Fibroblast of lung (primary cell): ENCODE measurements at places on chromosomes 4 and X.

DNA sequence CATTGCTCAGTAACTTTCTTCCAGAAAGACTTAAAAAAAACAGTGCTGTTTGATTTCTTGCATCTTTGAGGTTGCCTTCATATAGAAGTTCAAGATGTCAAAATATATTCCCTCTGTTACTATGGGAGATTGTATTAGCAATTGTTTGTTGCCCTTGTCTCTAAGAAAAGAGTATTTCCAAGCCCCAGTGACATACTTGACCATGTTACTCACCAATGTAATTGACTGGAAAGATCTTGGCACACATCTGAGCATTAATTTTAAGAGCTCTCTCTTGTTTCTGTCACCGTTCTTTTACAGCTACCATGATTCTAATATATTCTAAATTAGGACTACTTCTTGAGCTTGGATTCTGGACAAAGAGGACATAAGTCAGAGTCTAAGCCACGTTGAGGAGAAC lies 902.7 kb upstream of the EPHA5 start:
- no peaks in the 10 kb centered on the region for H3K27me3 ChIP-seq
- H3K4me1 ChIP-seq: no peaks in the 10 kb centered on the region
- no peak overlapping the region for H3K27ac ChIP-seq
- DNase-seq: peak; percentile 97
- no peak overlapping the region for H3K4me3 ChIP-seq

DNA sequence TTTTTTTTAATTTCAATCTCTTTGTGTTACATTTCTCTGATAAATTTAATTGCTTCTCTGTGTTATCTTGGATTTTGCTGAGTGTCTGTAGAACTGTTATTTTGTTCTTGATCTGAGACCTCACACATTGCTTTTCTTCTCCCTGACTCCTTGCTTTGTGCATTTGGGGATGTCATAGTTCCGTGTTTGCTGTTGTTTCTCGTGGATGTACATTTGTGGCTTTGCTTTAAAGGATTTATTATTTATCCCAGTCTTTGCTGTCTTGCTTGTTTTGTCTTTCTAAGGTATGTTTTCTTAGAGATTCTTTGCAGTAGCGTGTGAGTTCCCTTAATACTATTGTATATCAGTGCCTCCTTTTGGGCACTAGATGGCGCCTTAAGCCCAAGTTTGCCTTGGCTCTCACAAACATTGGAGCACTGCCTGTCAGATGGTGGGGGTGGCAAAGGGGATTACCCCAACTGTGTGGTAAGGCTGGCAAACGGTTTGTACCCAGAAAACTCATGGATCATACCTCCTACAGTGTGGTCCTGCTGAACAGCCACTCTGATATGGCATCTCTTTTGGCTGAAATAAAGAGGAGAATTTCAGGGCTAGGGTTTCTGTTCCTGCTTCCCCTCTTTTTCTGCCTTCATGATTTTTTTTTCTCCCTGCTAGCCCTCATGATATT lies 96.4 kb downstream of the PGRMC2 start:
- H3K4me1 ChIP-seq: no peaks in the 10 kb centered on the region
- no peaks in the 10 kb centered on the region for H3K27me3 ChIP-seq
- H3K36me3 ChIP-seq: no peaks in the 10 kb centered on the region
- H3K27ac ChIP-seq: no peak overlapping the region

DNA sequence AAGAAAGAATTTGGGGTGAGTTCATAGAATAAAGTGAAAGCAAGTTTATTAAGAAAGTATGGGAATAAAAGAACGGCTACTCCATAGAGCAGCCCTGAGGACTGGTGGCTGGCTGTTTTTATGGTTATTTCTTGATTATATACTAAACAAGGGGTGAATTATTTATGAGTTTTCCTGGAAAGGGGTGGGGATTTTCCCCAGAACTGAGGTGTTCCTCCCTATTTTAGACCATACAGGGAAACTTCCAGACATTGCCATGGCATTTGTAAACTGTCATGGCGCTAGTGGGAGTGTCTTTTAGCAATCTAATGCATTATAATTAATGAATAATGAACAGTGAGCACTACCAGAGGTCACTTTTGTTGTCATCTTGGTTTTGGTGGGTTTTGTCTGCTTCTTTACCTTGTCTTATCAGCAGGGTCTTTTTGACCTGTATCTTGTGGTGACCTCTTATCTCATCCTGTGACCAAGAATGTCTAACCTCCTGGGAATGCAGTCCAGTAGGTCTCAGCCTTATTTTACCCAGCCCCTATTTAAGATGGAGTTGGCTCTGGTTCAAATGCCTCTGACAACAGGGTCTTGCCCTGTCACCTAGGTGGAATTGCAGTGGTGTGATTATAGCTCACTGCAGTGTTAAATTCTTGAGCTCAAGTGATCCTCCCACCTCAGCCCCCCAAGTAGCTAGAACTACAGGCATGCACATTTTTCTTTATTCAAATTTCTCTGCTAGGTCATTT lies 27.1 kb downstream of the RAPGEF2 start:
- no peak overlapping the region for H3K27ac ChIP-seq
- no peaks in the 10 kb centered on the region for H3K4me1 ChIP-seq
- DNase-seq: no peak
- no peak overlapping the region for H3K4me3 ChIP-seq
- no peaks in the 10 kb centered on the region for H3K36me3 ChIP-seq

DNA sequence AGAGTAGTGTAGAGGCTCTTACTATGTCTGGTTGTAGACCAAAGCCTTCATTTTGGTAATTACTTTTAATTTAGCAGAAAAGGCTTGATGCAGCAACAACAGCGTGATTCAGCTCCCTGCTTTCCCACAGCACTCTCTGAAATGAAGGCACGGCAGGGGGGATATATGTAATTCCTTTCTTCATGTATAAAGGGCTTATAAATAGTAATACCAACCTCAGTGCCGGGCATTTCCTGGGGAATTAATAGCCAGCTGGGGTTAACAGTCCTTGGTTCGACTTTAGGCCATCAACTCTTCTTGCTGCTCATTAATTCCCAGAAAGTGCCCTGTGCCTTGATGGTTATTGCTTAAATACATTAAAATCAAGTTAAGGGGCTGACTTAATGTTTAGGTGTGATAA lies 669.0 kb downstream of the ZNF674 start:
- peaks cover 5% of the 10 kb centered on the region for H3K27me3 ChIP-seq
- no peak overlapping the region for H3K27ac ChIP-seq
- DNase-seq: no peak
- no peak overlapping the region for H3K4me3 ChIP-seq

- no peaks in the 10 kb centered on the region for H3K27me3 ChIP-seq
- H3K4me3 ChIP-seq: no peak overlapping the region
- no peak overlapping the region for H3K27ac ChIP-seq
- no peaks in the 10 kb centered on the region for H3K36me3 ChIP-seq
- H3K4me1 ChIP-seq: no peaks in the 10 kb centered on the region
These were observed 29.3 kb downstream of the NPY1R start for GRCh38 chr4:163303069-163303468.

GRCh38 chr4:185782523-185782922 lies 29.5 kb downstream of the SORBS2 start:
- H3K27me3 ChIP-seq: no peaks in the 10 kb centered on the region
- H3K36me3 ChIP-seq: no peaks in the 10 kb centered on the region
- H3K4me3 ChIP-seq: no peak overlapping the region
- H3K27ac ChIP-seq: no peak overlapping the region

- DNase-seq: no peak
- no peak overlapping the region for H3K4me3 ChIP-seq
- H3K27me3 ChIP-seq: no peaks in the 10 kb centered on the region
- no peak overlapping the region for H3K27ac ChIP-seq
- no peaks in the 10 kb centered on the region for H3K4me1 ChIP-seq
These were observed 608.3 kb upstream of the PCDH10 start for GRCh38 chr4:132540797-132541196.

DNA sequence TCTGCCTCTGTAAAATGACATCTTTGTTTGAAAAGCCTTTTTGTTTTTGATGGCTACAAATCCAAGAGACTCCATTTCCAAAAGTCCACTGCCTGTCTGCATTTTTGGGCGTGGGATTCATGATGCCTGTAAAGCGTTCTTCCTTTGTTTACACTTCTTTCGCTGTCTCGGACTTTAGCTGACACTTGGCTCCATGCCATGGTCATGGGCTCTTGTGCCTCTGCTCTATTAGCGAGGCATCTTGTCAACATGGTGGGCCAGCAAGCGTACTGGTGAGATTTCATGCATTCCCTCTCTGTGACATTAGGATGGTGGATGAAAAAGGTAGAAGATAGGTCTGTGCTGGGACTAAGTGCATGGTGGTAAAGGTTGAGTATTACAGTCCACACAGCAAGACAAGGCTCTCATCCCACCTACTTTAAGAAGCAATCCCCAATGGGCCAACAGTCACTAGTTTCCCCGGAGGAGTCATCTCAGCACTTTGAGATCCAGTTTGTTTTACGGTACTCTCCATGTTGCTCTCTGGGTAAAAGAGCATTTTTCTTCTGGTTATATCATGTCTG lies 298.2 kb upstream of the KLF3 start:
- H3K4me1 ChIP-seq: no peaks in the 10 kb centered on the region
- DNase-seq: no peak
- no peaks in the 10 kb centered on the region for H3K36me3 ChIP-seq
- no peak overlapping the region for H3K27ac ChIP-seq

GRCh38 chr4:945274-946102 lies 13.2 kb downstream of the TMEM175 start:
- H3K36me3 ChIP-seq: no peaks in the 10 kb centered on the region
- no peaks in the 10 kb centered on the region for H3K27me3 ChIP-seq
- no peak overlapping the region for H3K4me3 ChIP-seq
- no peaks in the 10 kb centered on the region for H3K4me1 ChIP-seq
- H3K27ac ChIP-seq: no peak overlapping the region

DNA sequence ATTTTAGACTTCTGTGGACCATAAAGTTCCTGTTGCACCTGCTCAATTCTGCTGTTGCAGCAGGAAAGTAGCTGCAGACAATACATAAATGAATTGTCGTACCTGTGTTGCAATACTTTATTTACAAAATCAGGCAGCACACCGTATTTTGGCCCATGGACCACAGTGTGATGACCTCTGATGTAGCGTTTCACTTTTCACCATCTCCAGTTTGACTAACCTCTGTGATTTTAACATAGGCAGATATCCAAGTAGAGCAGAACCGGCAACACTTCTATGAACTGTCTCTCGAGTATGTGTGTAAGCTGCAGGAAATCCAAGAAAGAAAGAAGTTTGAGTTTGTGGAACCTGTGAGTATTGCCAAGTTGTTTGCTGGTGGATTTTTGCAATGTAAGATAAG lies 132.7 kb downstream of the ARHGAP10 start:
- H3K4me1 ChIP-seq: peaks cover 14% of the 10 kb centered on the region
- no peak overlapping the region for H3K27ac ChIP-seq
- DNase-seq: peak; percentile 18
- no peaks in the 10 kb centered on the region for H3K27me3 ChIP-seq
- H3K4me3 ChIP-seq: no peak overlapping the region

GRCh38 chr4:6475492-6476020 lies 3.1 kb upstream of the PPP2R2C start:
- DNase-seq: no peak
- no peak overlapping the region for H3K27ac ChIP-seq
- H3K36me3 ChIP-seq: no peaks in the 10 kb centered on the region
- H3K4me1 ChIP-seq: no peaks in the 10 kb centered on the region
- no peak overlapping the region for H3K4me3 ChIP-seq

DNA sequence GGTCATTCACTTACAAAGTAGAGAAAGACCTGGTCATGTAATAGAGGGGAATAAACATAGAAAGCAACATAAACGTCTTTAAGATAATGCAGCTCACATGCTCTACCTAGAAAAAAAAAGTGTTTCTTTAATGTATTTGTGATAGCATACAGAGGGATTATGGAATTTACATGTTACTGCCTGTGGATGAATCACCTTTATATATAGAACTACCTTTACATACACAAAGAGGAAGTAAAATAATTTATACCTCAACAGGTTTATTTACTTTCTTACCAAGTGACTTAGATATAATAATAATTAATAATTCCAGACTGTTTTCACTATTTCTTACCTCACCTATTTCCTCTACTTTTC lies 81.5 kb downstream of the PPP3CA start:
- no peak for DNase-seq
- no peak overlapping the region for H3K4me3 ChIP-seq
- no peaks in the 10 kb centered on the region for H3K4me1 ChIP-seq

DNA sequence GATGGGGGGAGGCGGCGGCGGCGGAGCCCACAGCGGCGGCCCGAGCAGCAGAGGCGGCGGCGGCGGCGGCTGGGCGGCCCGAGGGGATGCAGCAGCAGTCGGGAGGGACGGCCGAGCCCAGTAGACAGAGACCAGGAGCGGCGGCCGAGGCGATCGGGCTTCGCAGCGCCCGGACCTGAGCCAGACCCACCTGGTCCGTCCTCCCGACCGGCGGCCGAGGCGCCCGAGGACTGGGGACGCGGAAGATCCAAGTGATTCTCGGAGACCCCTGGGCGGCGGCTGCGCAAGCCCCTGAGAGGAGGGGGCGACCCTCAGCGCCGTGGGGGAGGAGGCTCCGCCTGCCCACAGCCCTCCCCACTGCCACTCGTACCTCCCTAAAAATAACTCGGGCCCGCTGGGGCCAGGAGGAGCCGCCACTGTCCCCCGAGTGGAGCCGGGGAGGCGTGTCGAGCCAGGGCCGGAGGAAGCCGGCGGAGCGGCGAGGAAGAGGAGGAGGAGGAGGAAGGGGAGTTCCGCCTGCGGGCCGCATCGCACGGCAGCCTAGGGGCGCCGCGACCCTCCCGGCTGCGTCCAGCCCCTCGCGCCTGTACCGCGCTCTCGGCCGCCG lies 608 bp downstream of the RAPGEF2 start:
- peaks cover 8% of the 10 kb centered on the region for H3K4me1 ChIP-seq
- no peaks in the 10 kb centered on the region for H3K27me3 ChIP-seq
- peak; percentile 25 for DNase-seq
- H3K4me3 ChIP-seq: peak overlapping the region; percentile 98
- peak overlapping the region; percentile 88 for H3K27ac ChIP-seq

DNA sequence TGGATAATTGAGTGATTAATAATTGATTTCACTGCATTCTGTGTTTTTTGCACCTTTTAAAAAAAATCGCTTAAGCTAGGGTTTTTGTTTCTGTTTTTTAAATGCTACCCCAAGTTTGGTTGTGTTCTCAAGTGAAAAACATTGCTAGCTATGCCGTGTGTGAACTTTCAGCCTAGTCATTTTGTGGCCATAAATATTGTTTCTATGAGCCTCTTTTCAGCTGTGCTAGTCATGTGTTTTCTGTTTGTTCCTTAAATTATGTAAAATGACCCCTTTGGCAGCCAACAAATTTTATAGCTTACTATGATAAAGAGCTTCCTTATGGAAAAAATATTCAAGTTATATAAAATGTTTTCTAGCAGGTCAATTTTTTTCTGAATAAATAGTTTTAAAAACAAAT lies 59.1 kb downstream of the GALNT7 start:
- no peaks in the 10 kb centered on the region for H3K4me1 ChIP-seq
- H3K27ac ChIP-seq: no peak overlapping the region
- no peak for DNase-seq
- H3K4me3 ChIP-seq: no peak overlapping the region
- no peaks in the 10 kb centered on the region for H3K27me3 ChIP-seq

DNA sequence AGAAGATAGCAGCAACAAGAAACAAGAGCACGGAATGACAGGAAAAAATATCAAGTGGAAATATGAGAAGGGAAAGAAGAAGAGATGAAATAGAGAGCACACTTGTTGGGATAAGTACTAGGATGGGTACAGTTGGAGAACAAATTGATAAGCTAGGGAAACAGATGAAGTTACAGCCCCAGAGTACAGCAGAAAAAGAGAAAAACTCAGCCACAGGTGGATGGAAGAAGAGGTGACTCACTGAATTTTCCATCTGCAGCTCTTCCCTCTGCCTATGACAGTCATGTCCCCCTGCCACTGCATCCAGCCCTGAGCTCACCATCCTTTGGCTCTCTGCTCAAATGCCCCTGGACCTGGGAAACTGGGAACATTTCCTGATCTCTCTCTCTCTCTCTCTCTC lies 209.0 kb downstream of the BCOR start:
- H3K4me3 ChIP-seq: no peak overlapping the region
- H3K27me3 ChIP-seq: no peaks in the 10 kb centered on the region
- no peak for DNase-seq
